Upper lobe of left lung (tissue), 6 donors: ENCODE measurements at places on chromosomes 16 and 17. TPM values are rescaled to one million over a fixed set of nuclear protein-coding genes. Genes with fewer than 3 reads are reported as not detected.

DNA sequence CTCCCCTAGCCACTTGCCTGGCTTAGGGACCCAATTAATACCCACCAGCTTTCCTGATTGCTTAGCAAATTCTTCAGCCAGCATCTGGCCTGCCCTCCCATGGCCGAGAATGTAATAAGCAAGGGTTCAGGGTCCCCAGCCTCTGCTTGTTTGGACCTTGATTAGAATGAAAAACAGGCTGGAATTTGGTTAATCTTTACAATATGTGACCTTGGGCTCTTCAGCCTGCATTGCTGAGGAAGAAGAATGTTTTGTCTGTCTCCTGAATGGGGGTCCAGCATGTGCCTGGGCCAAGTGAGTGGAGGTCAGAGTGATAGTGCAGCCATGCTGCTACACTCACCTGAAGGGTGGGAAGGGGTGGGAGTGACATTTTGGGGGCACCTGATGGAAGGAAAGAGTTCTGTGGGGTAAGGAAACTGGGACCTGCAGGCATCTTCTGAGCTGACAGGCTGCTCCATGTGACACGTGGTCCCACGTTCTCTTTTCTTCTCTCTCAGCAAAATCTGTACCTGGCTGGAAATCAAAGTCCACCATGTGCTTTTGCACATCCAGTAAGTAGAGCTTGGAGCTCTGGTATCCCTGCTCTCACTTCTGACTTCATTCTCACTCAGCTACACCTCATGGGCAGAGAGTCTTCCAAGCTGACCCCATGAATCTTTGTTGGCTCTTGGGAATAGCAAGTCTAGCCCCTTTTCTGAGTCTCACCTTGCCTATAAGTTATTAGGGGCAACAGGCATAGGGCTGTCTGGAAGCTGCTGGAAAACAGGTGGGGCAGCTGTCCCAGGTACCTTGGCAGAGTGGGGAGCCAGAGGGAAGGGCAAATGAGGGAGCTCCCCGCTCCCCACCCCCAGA is 5.3 kb downstream of the TMEM106A start:
- H3K4me3 ChIP-seq: no peak overlapping the region
- peaks cover 24% of the 10 kb centered on the region for H3K36me3 ChIP-seq
- H3K27me3 ChIP-seq: no peaks in the 10 kb centered on the region

DNA sequence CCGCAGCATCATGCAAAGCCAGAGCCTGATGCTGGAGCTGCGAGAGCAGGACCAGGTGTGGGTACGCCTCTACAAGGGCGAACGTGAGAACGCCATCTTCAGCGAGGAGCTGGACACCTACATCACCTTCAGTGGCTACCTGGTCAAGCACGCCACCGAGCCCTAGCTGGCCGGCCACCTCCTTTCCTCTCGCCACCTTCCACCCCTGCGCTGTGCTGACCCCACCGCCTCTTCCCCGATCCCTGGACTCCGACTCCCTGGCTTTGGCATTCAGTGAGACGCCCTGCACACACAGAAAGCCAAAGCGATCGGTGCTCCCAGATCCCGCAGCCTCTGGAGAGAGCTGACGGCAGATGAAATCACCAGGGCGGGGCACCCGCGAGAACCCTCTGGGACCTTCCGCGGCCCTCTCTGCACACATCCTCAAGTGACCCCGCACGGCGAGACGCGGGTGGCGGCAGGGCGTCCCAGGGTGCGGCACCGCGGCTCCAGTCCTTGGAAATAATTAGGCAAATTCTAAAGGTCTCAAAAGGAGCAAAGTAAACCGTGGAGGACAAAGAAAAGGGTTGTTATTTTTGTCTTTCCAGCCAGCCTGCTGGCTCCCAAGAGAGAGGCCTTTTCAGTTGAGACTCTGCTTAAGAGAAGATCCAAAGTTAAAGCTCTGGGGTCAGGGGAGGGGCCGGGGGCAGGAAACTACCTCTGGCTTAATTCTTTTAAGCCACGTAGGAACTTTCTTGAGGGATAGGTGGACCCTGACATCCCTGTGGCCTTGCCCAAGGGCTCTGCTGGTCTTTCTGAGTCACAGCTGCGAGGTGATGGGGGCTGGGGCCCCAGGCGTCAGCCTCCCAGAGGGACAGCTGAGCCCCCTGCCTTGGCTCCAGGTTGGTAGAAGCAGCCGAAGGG is 24.2 kb downstream of the C1QTNF1 start:
- no peak overlapping the region for H3K27ac ChIP-seq
- no peak overlapping the region for H3K4me3 ChIP-seq
- no peaks in the 10 kb centered on the region for H3K27me3 ChIP-seq
- no peaks in the 10 kb centered on the region for H3K36me3 ChIP-seq

- H3K27me3 ChIP-seq: no peaks in the 10 kb centered on the region
- no peak overlapping the region for H3K27ac ChIP-seq
- H3K36me3 ChIP-seq: peaks cover 42% of the 10 kb centered on the region
- DNase-seq: no peak
- no peaks in the 10 kb centered on the region for H3K4me1 ChIP-seq
Observed at GRCh38 chr17:1896243-1897104, 66.7 kb downstream of the RPA1 start.

DNA sequence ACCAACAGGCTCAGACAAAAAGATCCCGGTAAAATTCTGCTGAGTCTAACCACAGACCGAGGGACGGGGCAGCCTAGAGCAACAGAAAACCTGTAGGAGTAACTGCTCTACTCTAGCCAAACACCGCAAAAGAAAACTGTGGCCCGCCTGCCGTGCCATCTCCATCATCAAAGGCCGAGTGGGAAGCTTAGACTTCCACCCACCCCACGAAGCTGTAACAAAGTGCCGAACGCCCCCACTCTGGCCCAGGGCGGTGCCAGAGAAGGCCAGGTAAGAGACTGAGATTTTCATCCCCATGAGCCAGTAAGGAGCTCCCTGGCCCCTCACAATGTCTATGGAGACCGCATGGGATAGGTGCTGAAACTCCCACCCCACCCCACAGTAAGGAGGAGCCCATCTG is 231.9 kb upstream of the COX10 start:
- H3K27ac ChIP-seq: no peak overlapping the region
- no peak for DNase-seq
- H3K27me3 ChIP-seq: no peaks in the 10 kb centered on the region
- H3K4me3 ChIP-seq: no peak overlapping the region
- H3K4me1 ChIP-seq: no peaks in the 10 kb centered on the region

GRCh38 chr17:73400915-73401545 is 89.2 kb upstream of the CDC42EP4 start:
- no peaks in the 10 kb centered on the region for H3K36me3 ChIP-seq
- H3K27ac ChIP-seq: no peak overlapping the region
- H3K4me3 ChIP-seq: no peak overlapping the region
- no peaks in the 10 kb centered on the region for H3K4me1 ChIP-seq
- DNase-seq: no peak
- no peaks in the 10 kb centered on the region for H3K27me3 ChIP-seq

GRCh38 chr17:63817736-63818385 is 9.4 kb upstream of the PSMC5 start:
- no peaks in the 10 kb centered on the region for H3K27me3 ChIP-seq
- no peaks in the 10 kb centered on the region for H3K4me1 ChIP-seq
- DNase-seq: no peak
- peaks cover 100% of the 10 kb centered on the region for H3K36me3 ChIP-seq
- no peak overlapping the region for H3K4me3 ChIP-seq

DNA sequence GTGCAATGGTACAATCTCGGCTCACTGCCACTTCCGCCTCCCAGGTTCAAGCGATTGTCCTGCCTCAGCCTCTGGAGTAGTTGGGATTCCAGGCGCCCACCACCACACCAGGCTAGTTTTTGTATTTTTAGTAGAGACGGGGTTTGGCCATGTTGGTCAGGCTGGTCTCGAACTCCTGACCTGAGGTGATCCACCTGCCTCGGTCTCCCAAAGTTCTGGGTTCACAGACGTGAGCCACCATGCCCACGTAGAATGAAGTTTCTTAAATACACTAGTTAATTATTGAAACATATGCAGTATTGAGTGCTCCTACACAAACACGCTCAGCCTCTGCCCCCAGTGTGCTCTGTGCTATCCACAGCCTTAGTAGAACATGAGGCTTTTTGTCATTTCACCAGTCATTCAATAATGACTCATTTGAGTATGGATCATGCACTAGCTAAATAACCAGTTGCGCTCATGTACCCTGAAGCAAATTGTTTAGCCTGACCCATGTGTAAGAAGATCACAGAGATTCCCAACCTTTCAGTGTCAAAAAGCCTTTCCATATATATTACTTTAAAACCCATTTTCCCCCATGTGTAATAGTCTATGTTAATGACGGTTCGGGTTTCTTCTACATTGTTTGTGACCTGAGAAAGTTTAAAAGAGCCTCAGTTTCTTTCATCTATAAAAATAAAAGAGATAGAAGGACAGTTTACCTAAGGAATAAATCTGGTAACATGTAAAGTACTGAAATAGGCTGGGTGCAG is 49.7 kb downstream of the TUBD1 start:
- peak overlapping the region; percentile 52 for H3K4me3 ChIP-seq
- no peaks in the 10 kb centered on the region for H3K27me3 ChIP-seq
- peaks cover 5% of the 10 kb centered on the region for H3K36me3 ChIP-seq

DNA sequence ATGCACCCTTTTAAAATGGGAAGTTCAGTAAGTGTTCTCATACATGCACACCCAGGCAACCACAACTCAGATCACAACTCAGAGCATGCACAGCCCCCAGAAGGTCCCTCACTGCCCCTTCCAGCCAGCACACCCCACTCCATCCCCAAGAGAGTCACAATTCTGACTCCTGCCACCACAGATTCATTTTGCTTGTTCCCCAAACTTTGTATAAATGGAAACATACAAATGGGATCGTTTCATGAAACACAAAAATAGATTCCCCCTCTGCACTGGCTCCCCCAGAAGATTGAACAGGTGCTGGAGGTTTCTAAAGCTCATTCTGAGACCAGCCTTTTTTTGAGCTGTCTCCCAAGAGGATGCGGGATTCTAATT is 3.3 kb upstream of the TNFRSF13B start:
- no peak for DNase-seq
- H3K36me3 ChIP-seq: no peaks in the 10 kb centered on the region
- no peaks in the 10 kb centered on the region for H3K27me3 ChIP-seq
- no peak overlapping the region for H3K4me3 ChIP-seq

GRCh38 chr16:2486645-2487516 is 12.0 kb downstream of the TBC1D24 start:
- peak overlapping the region; percentile 53 for H3K27ac ChIP-seq
- H3K27me3 ChIP-seq: no peaks in the 10 kb centered on the region
- H3K4me1 ChIP-seq: peaks cover 59% of the 10 kb centered on the region
- peak; percentile 71 for DNase-seq
- H3K36me3 ChIP-seq: no peaks in the 10 kb centered on the region
- H3K4me3 ChIP-seq: no peak overlapping the region

PALB2 gene
- 6.4 TPM for total RNA-seq

ABCC12 gene
- not detected for total RNA-seq

- H3K27ac ChIP-seq: no peak overlapping the region
- DNase-seq: no peak
- peaks cover 13% of the 10 kb centered on the region for H3K4me1 ChIP-seq
- no peak overlapping the region for H3K4me3 ChIP-seq
- no peaks in the 10 kb centered on the region for H3K27me3 ChIP-seq
Observed at GRCh38 chr16:50594308-50595260, 46.4 kb downstream of the NKD1 start.

DNA sequence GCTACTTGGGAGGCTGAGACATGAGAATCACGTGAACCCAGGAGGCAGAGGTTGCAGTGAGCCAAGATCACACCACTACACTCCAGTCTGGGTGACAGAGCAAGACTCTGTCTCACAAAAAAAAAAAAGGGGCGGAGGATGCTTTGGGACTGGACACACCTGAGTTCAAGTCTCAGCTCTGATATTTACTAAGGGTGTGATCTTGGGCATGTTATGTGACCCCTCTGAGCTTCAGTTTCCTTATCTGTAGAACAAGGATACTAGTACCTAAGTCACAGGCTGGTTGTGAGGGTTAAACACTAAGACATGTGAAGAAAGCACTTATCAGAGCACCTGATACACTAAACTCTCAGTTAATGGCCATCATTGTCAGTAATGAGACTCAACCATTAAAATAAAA is 25.9 kb downstream of the HOXB1 start:
- H3K27ac ChIP-seq: no peak overlapping the region
- H3K36me3 ChIP-seq: no peaks in the 10 kb centered on the region
- H3K4me3 ChIP-seq: no peak overlapping the region
- H3K4me1 ChIP-seq: no peaks in the 10 kb centered on the region
- H3K27me3 ChIP-seq: no peaks in the 10 kb centered on the region

GRCh38 chr17:64061178-64061898 is 40.9 kb upstream of the ICAM2 start:
- H3K27me3 ChIP-seq: no peaks in the 10 kb centered on the region
- peaks cover 9% of the 10 kb centered on the region for H3K36me3 ChIP-seq
- H3K27ac ChIP-seq: no peak overlapping the region
- peak; percentile 6 for DNase-seq
- H3K4me1 ChIP-seq: no peaks in the 10 kb centered on the region

- no peaks in the 10 kb centered on the region for H3K36me3 ChIP-seq
- DNase-seq: no peak
- H3K4me1 ChIP-seq: no peaks in the 10 kb centered on the region
- no peak overlapping the region for H3K4me3 ChIP-seq
- H3K27ac ChIP-seq: no peak overlapping the region
- no peaks in the 10 kb centered on the region for H3K27me3 ChIP-seq
Observed at GRCh38 chr17:16945136-16945482, 26.8 kb downstream of the TNFRSF13B start.

GRCh38 chr16:1963806-1964505 is 670 bp downstream of the RPS2 start:
- no peak for DNase-seq
- H3K4me3 ChIP-seq: peak overlapping the region; percentile 91
- no peaks in the 10 kb centered on the region for H3K27me3 ChIP-seq
- peaks cover 28% of the 10 kb centered on the region for H3K4me1 ChIP-seq

DNA sequence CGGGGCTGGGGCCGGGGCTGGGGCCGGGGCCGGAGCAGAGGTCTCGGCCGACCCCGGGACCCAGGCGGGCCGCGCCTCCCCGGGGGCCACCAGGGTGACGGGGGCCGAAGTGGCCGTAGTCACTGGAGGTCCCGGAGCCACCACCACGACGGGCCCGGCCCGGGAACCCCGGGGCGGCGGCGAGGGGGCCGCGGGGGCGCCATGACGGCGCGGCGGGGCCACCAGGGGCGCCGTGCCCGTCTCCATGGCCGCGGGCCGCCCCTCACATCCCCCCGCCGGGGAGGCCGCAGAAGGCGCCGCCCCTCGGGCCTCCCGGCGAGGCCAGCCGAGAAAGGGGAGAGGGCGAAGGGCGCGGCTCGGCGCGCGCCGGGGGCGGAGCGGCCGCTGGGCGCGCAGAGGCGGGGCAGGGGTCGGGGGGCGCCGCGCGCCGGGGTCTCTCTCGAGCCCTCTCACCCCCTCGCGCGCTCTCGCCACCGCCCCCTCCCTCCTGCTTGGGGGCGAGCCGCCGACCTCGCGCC is 297 bp downstream of the TBC1D10B start:
- peak overlapping the region; percentile 95 for H3K4me3 ChIP-seq
- H3K27ac ChIP-seq: peak overlapping the region; percentile 91
- H3K27me3 ChIP-seq: no peaks in the 10 kb centered on the region
- H3K4me1 ChIP-seq: peaks cover 41% of the 10 kb centered on the region

GRCh38 chr17:19935169-19935568 is 42.5 kb downstream of the AKAP10 start:
- no peak overlapping the region for H3K4me3 ChIP-seq
- DNase-seq: no peak
- no peak overlapping the region for H3K27ac ChIP-seq
- peaks cover 13% of the 10 kb centered on the region for H3K4me1 ChIP-seq
- peaks cover 34% of the 10 kb centered on the region for H3K36me3 ChIP-seq
- H3K27me3 ChIP-seq: no peaks in the 10 kb centered on the region
